Activated CD4-positive, alpha-beta T cell treated with anti-CD3 and anti-CD28 coated beads for 24 hours (primary cell): ENCODE measurements at places on chromosomes 13 and 19.

DNA sequence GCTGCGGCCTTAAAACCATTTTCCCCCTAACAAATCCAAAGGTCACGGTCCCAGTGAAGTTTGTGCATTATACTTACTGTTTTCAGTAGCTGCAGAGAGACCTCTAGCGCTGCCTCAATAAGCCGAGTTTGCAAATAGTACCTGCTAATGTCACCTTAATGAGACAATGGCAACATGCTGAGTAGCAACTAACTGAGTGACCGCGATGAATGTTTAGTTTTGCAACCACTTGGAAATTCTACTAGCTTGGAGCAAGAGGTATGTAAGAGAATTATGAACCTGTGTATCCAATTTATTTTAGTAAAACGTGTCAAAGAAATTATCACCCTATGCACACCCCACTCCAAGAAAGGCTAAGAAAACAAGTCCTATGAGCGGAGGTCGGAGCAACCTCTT lies 1.2 kb downstream of the KPNA3 start:
- no peak for DNase-seq

- no peak for DNase-seq
Measured at GRCh38 chr13:97719736-97720135, 233.7 kb upstream of the IPO5 start.

- DNase-seq = no peak
Measured at GRCh38 chr19:11480715-11481533, at the start of gene ELAVL3. Gene ELAVL3, minus strand, starts transcription at chr19:11481046. Its CDS starts 438 bp downstream, at chr19:11480608.

DNA sequence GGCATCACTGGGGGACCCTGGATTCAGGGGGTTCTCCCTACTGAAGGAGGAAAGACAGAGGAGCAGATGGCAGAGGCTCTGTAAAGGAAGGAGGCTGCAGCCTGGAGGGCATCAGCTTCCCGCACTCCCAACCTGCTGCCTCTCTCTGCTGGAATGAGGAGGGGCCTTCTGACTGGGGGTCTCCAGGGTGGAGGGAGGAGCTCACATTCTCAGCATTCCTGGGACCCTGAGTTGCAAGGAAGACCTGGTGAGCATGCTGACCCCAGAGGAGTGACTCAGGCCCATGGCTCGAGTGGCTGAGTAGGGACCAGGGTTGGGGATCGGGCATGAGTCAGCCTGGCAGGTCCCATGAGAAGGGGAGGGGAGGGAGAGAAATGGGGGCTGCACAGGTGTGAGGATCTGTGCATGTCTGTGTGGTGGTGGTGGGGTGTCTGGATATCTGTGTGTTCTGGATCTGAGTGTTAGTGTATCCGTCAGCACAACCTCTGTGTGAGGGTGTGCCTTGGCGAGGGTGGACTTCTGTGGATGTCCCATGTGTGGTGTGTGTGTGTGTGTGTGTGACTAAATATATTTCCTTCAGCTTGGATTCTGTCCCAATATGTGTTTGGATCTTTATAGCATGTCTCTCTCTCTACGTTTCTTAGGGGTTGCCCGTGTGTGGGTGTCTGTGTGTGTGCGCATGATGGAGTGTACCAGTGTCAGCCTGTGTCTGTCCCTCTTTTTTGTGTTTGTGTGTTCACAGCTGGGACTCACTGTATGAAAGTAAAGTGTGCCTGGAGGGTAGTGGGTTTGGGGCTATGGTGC lies 4.6 kb downstream of the AXL start:
- DNase-seq = no peak

- DNase-seq = no peak
Measured at GRCh38 chr19:31838163-31838815, 489.1 kb upstream of the TSHZ3 start.

- DNase-seq = no peak
Measured at GRCh38 chr13:44155422-44156293, 218.0 kb upstream of the SERP2 start.

DNA sequence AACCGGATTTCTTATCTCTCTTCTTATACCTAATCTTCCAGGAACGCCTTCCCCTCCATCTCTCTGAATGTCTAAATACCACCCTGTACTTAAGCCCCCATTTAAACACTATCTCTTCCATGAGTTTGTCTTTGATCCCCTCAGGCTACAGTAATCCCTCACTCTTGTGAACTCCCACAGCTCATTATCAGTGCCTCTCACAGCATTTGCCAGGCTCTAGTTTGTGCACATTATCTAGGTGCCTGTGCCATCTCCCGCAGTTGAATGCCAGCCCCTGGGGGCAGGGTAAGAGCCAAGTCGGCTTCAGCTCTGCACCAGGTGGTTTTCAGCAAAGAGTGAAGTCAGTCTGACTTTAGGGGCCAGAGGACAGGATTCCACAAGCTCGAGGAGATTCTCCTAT lies 71.4 kb downstream of the FREM2 start:
- no peak for DNase-seq

GRCh38 chr13:105201351-105201750 lies 1334.1 kb downstream of the EFNB2 start:
- DNase-seq = no peak

- no peak for DNase-seq
Measured at GRCh38 chr19:18912933-18913332, 6.3 kb downstream of the COPE start.

DNA sequence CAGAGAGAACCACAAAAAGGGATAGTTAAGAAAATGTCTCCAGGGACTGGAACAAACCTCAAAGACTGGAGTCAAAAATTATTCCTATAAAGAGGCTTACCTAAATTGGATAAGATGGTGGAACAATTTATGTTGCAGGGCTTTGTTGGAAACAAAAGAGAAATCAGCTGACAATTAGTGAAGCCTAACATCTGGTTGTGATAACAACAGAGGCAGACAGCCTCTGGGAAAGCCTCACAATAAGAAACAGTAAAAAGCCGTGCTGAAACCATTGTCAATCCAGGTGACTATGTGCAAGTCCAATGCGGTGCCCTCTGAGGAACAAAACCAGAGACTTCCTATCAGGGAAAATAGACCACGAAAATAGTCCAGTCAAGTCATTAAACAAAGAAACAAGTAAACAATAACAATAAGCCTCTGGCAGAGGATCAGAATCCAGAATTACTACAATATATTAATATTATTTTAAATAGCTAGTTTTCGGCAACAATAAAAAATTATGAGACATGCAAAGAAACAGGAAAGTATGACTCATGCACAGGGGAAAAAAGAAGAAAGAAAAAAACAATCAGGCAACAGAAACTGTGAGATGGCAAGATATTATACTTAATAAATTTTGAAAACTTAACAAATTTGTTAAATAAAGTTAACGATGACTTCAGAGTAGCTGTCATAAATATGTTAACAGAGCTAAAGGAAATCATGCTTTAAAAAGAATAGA lies 99.7 kb upstream of the RXFP2 start:
- DNase-seq = no peak

- DNase-seq = no peak
Measured at GRCh38 chr19:33767898-33768413, 28.7 kb upstream of the KCTD15 start.

DNA sequence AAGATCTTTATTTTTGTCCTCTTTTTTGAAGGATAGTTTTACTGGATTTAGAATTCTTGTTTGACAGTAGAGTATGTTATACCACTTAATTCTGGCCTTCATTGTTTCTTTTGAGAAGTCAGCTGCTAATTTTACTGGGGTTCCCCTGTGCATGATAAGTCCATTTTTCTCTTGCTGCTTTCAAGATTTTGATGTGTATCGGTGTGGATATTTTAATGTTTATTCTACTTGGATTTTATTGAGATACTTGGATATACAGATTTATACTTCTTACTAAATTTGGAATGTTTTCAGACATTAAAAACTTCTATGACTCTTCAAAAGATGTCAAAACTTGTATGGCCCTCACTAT lies 86.9 kb downstream of the URI1 start:
- DNase-seq = no peak

- DNase-seq = no peak
Measured at GRCh38 chr13:33931397-33932311, 113.7 kb downstream of the RFC3 start.

DNA sequence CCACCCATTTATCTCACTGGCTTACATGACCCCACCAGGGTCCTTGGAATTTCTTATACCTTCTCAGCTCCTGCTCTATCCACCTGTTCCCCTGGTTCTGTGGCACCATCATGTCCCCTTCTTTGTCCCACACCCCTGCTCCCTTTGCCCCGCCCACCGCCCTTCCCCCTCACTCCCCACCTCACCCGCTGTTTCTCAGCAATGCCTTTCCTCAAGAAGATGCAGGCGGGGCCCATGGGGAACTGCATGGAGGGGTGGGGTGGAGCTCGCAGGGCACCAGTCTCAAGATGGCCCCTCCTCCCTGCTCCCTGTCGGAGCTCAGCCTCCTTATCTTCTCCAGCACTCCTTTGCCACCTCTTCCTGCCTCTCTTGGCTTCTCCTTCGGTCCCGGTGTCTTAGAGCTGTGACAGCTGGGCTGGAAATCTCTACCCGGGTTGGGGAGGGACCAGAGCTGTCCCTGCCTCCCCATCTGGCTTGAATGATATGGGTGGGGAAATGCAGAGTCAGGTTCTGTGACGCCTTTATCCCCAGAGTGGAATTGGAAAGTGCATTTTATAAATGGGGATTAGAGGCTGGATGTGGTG lies at the start of gene CABP5:
Gene CABP5 (minus strand): TSS at position 405 of the 584 bp plus-strand sequence. CDS start 157 bp downstream, at position 248.
- DNase-seq = no peak

GRCh38 chr13:39890537-39890936 lies 235.1 kb downstream of the COG6 start:
- no peak for DNase-seq
